Stimulated activated CD8-positive, alpha-beta memory T cell treated with anti-CD3 and anti-CD28 coated beads, Interleukin-7, amount 100 ng/mL, for 24 hours (primary cell): ENCODE measurements at places on chromosomes 1 and 21.

DNA sequence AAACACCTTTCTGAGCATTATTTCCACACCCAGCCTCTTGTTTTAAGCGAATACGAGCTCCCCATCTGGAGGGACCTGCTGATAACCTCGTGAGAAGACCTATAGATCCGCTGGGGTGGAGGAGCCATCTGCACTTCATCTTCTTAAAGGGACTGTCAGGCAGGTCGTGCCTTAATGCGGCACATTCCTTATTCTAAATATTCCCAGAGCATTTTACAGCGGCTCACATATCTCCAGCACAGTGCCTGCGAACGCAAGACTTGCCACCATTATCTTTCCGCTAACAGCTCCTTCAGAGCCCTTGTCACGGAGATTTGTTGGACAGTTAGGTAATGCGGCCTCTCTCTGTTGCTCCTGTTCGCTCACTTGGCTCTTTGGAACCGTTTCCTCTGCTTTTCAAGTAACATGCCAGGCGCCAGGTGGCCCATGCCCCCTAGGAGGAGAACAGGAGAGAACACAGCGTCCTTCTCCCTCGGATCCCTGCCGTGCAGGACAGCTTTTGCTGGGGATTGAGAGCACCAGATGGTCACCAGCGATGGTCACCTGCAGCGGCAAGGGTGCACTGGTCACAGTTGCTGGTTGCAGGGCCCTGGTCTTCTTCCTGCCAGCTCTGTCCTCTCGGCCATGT, 162.4 kb downstream of the PGBD5 start:
- no peak for DNase-seq

DNA sequence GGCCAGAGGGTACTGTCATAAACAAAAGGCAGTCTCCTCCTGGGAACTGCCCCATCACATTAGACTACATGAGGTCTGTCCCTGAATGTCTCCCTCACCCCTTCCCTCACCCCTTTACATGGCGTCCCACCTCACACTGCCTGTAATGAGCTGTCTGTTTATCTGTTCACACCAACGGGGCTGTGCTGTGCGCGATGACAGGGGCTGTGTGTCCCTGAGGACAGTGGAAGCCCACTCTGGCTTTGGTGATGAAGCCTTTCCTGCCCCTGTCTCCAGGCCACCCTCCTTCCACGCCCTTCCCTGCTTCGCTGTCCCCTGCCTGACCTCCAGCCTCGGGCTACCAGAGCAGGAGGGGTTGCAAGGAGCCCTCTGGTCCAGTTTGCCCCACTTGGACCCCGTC, 22.7 kb downstream of the RHBG start:
- DNase-seq = no peak

DNA sequence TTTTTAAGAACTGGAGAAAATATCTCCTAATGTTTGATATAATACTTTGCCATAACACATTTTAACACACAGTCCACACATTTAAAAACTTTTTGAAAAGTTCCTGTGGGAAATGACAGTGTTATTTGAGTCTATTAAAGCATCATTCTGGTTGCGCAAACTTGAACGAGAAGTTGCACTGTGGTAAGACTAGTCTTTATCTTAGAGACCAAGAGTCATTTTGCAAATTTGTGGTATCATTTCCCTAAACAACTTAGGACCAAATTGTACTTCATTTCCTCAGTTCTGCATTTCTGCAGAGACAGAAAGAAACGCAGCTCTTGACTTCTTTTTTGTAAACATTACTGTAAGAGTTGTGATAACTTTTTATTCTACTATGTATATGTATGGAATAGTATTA, at the start of gene RGS18:
Gene RGS18, plus strand, starts transcription at position 282 of the 400 bp plus-strand sequence. CDS start 176 bp downstream, outside the sequence.
- no peak for DNase-seq

GRCh38 chr1:34165422-34165921, 442 bp upstream of the CSMD2 start:
- DNase-seq = no peak

DNA sequence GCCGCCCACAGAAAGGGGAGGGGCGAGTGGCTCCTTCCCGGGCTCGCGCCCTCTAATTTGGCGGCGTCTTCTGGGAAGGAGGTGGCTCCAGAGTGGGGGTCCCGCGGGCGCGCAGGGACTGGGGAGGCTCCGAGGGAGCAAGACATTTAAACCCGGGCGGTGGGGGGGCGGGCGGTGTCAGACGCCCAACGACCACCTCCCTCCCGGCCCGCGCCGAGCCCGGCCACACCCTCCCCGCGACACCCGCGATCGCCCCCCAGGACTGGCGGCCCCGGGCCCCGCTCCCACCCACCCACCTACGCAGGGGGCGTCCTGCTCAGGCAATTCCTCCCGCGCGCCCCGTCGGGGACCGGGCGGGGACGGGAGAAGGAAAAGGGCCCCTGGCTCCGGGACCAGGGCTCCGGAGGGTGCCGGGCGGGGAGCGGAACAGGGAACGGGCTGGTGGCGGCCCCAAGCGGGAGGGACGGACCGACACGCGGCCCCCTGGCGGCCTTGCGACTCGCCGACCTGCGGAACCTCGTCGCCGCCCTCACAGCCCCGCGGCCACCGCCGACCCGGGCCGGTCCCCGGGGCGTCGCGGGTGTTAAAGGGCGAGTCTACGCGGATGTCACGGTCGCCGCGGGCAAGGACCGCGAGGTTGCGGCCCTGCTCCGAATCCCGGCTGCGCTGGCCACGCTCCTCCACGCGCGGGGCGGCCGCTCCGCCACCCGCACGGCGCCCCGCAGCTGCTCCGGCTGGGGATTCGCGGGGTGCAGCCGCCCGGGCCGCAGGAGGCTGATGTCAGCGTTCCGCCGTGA, 94.0 kb upstream of the FMN2 start:
- DNase-seq = no peak

DNA sequence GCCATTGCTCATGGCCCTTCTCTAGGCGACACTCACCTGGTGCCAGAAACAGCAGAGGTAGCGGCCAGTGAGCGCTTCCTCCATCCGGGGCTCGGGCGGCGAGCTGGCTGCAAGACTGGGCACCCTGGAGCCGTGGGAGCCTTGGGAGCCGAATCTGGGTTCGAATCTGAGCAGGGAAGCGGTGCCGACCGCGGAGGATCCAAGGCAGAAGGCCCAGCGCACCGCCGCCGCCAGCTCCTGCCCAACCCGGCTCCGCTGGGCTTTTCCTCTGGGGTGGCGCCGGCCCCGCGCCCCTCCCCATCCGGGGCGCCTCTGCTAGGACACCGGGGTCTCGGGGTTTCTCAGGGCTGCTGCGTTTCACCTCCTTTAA, 1.7 kb upstream of the PRDM16 start:
- DNase-seq = no peak

DNA sequence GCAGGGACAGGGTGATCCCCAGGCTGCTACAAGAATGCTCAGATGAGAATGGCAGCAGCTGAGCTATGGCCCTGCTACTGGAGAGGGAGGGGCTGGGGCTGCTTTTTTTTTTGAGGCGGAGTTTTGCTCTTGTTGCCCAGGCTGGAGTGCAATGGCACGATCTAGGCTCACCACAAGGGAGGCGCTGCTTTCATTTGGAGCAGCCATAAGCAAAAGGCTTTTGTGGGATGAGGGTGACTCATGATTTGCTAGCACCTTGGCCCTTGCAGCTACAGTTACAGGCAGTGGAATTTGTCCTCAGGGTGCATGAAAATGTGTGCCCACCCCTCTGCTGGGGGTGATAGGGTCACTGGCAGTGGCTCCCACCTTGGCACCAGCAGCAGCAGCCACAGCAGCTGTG, 32.4 kb upstream of the CYP4A22 start:
- DNase-seq = no peak

DNA sequence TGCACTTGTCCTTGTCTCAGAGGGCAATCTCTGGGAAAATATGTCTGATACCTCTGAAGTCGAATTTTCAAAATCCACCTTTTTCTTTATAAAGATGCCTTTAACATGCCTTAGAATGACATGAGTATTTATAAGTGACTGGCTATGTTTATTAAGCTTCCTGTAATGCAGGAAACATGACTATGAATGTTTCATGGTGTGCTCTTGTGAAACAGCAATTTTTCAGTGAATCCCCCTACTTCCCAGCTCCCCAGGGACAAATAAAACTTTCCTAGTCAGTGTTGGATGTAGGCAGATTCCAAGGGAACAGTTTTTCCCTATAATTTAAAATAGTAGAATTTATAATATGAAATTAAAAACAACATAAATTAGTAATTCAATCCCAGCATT, 437.0 kb downstream of the LMO4 start:
- DNase-seq = no peak

- DNase-seq = no peak
Measured at GRCh38 chr1:175449306-175449705, 256.7 kb upstream of the KIAA0040 start.

DNA sequence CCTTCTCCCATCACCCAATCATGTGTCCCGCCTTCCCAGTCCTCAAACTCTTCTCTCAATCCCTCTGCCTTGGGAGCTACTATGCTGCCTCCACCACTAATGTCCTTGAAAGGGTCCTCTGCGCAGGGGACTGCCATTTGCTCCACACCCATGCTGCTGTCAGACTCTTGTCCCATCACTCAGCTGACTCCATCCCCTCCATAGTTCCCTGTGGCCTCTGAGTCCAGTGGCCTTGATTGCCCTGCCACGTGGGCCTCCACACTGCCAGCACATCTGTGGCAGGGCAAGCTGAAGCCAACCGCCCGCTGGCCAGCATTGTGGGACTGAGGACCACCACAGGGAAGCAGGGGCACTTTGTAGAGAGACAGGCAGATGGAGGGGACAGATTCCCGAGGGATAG, 1.3 kb upstream of the TNNT2 start:
- DNase-seq = no peak

GRCh38 chr1:156480411-156481192, 20.0 kb downstream of the MEF2D start:
- DNase-seq = peak; percentile 56

DNA sequence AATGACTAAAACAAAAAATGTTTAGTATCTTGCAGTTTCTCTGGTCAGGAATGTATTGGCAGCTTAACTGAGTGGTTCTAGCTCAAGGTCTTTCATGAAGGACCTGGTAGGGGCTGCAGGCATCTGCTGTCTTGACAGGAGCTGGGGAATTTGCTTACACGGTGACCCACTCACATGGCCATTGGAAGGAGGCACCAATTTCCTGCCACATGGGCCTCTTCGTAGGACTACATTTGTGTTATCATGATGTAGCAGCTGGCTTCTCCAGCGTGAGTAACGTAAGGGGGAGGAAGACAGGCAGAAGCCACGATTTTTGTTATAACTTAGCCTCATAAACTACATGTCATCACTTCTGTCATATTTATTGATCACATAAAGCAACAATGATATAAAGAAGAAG, 376.3 kb downstream of the AMY1C start:
- DNase-seq = no peak

- no peak for DNase-seq
Measured at GRCh38 chr1:38578271-38578951, 281.2 kb downstream of the RRAGC start.

- no peak for DNase-seq
Measured at GRCh38 chr21:41932191-41932575, 21.6 kb downstream of the C2CD2 start.

DNA sequence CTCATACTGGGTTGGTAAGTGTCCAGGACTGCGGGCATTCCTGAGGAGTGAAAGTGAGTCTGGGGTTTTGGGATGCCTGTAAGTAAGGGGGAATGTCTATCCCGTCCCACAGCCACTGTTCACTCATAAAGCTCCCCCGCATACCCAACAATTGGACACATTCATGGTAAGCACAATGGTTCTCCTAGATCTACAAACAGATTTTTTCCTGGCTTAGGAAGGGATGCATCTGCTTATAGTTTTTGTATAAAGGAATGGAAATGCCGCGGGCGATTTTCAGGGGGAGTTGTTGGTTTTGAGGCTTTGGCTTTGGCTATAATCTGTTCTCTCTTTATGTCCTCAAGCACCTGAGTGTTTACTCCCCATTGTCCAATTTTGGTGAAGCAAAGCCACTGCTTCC, 7.1 kb downstream of the ERVH48-1 start:
- no peak for DNase-seq

- no peak for DNase-seq
Measured at GRCh38 chr1:6675941-6676340, 25.7 kb downstream of the DNAJC11 start.

GRCh38 chr1:54879872-54880271, 7.1 kb downstream of the DHCR24 start:
- no peak for DNase-seq

GRCh38 chr21:46000731-46001641, 19.4 kb downstream of the COL6A1 start:
- DNase-seq = no peak

DNA sequence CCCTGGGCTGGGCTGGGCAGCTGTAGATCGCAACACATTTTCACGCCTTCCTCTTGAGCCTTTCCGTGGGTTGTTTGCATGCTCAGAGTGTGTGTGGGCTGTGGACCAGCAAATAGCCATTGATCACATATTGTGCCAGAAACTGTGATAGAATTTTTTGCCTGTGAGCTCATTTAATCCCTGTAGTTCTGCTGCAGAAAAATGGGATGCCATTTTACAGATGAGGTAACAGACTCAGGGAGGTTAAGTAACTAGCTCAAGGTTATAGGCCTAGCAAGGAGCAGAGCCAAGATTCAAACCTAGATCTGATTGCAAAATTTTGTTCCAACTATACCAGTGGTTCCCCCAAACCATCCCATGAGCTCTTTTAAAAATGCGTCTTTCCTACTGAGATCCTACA, 10.5 kb downstream of the SPATA46 start:
- DNase-seq = no peak

DNA sequence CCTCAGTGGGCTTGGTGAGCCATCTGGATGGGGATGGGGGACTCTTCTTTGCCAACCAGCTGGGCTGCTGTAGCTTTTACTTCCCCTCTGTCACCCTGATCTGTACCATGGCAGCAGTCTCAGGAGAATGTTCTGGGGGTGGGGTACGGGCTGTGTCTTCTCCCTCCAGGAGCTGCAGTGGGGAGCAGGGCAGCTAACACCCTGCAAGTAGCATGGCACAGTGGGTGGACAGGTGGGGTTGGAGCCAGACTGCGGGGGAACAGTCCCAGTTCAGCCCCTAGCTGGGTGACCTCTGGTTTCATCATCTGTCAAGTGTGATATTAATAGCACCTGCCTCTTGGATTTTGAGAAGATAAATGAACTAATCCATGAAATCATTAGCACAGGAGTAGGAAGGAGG, 3.1 kb downstream of the NFASC start:
- no peak for DNase-seq

DNA sequence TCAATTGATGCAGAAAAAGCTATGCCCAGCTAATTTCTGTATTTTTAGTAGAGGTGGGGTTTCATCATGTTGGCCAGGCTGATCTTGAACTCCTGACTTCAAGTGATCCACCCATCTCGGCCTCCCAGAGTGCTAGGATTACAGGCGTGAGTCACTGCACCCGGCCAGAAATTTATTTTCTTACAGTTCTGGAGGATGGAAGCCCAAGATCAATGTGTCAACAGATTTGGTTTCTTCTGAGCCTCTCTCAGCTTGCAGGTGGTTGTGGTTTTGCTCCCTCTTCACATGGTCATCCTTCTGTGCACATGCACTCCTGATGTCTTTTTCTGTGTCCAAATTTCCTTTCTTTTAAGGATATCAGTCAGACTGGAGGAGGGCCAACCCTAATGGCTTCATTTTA, 35.6 kb downstream of the SHCBP1L start:
- DNase-seq = no peak

- DNase-seq = no peak
Measured at GRCh38 chr1:207064561-207064960, 11.5 kb downstream of the PFKFB2 start.
